ENCODE measurements at places on chromosomes 4 and X.
A peak's percentile ranks its signal among the peaks of the same experiment; 100 is the strongest.

GRCh38 chrX:40827331-40827730 is 92.0 kb upstream of the MED14 start:
- no peak for DNase-seq

- DNase-seq, result no peak
Measured at GRCh38 chrX:134365904-134366303, 94.1 kb upstream of the HPRT1 start.

- DNase-seq, result no peak
Measured at GRCh38 chr4:832536-832935, 6.6 kb upstream of the CPLX1 start.

DNA sequence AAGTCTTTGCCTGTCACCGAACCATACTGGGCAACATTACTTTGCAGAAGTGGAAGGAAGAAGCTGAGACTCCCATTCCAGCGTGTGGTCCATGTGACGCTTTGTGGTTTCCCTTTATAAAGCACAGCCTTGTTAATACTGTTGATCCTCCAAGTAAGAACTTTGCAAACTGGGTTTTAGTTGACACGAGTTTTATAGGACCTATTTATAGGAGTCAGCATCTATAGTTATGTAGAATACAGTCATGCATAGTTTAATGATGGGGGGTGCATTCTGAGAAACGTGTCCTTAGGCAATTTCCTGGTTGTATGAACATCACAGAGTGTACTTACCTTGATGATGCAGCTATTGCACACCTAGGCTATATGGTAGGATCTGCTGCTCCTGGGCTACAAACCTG is 1879.4 kb upstream of the TENM3 start:
- DNase-seq, result no peak

- DNase-seq, result no peak
Measured at GRCh38 chr4:123077330-123077729, 154.9 kb upstream of the NUDT6 start.

DNA sequence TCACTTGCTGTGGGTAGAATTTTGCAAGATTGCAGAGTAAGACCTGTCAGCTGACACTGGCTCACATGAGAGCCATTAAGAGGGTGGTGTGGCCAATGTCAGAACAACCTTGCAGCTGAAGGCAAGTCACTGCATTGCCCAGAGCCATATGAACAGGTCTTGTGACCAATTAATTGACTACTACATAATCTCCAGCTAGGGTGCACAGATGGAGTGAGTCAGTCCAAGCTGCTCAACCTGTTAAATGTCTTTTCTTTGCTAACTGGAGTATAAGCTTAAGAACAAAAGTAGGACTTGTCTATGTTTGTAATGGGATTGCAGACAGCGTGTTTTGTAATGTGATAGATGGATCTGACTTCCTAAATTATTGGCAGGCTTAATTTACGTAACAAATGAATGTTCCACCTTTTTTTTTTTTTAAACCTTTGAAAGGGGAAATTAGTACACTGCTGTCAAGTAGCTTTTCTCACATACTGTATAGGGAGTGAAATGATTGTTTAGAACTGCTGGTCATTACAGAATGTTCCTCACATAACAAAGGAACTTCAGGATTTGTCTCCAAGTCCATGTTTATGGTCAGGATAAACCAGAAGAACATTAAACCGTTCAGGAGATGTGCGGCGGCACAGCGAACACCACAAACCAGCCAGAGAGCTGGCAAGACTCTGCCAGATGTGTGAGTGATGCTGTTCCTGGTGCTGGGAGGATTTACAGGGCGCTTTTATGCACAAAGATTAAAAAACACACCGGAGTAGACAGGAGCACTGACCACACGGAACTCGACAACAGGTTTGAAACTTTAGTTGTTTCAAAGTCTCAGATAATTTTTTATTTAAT is 37.0 kb downstream of the FNIP2 start:
- peak; percentile 29 for DNase-seq

GRCh38 chr4:25330905-25331808 is 18.6 kb downstream of the ZCCHC4 start:
- no peak for DNase-seq

GRCh38 chrX:40415675-40416074 is 165.1 kb upstream of the ATP6AP2 start:
- peak; percentile 83 for DNase-seq

GRCh38 chr4:107870916-107871786 is 46.4 kb downstream of the SGMS2 start:
- DNase-seq, result no peak

- no peak for DNase-seq
Measured at GRCh38 chr4:26942871-26943270, 82.2 kb downstream of the STIM2 start.

- DNase-seq, result no peak
Measured at GRCh38 chr4:61520166-61520565, 320.0 kb downstream of the ADGRL3 start.

DNA sequence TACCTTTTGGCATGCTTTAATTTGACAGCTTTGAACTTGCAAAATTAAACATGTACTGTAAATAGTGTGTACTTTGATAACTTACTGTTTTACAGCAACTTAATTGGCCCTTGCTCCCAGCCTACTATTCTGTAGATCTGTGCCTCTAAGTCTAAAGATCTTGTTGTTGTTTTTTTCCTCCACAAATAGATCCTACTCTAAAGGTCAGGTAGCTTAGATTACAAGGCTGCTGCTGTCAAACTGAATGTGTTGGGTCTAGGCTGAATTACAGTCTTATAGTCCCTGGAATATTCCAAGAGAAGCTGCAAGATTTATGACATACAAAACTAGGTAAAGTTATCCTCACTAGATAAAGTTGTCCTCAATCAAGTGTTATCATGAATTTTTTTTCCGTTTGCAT is 18.7 kb downstream of the DIAPH2 start:
- no peak for DNase-seq

GRCh38 chr4:122900314-122900713 is 22.1 kb downstream of the NUDT6 start:
- DNase-seq, result no peak

- DNase-seq, result no peak
Measured at GRCh38 chr4:55272102-55272501, 73.9 kb upstream of the SRD5A3 start.

GRCh38 chr4:119135721-119136121 is at the start of gene MYOZ2:
Gene MYOZ2, plus strand, starts transcription at chr4:119135832. Its CDS starts 694 bp downstream, at chr4:119136526.
- DNase-seq, result no peak

DNA sequence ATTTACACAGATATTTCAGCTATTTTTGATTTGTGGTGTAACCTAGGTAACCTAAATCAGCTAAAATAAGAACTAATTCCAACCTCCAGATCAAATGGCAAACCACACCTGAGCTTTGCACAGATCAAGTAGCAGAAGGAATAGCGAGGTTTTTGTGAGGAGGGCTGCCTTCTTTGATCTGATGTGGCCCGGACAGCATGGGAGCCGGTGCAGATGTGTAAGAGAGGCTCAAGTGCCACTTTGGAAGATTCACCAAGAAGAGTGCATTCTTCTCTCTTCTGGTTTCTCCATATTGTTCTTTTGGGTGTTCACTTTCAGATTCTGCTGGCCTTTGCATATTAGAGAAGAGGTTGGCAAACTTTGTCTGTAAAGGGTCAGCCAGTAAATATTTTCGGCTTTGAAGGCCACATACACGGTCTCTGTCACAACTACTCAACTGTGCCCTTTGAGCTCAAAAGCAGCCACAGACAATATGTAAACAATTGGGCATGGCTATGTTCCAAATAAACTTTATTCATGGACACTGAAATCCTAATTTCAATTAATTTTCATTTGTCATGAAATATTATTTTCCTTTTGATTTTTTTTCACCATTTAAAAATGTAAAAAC is 78.9 kb upstream of the FAM9C start:
- no peak for DNase-seq

- DNase-seq, result no peak
Measured at GRCh38 chr4:178917756-178918155, 1475.5 kb upstream of the AGA start.

GRCh38 chr4:153788413-153789276 is at the start of gene SFRP2:
Gene SFRP2, minus strand, starts transcription at chr4:153789083. Its CDS starts 248 bp downstream, at chr4:153788835.
- DNase-seq, result no peak

- DNase-seq, result no peak
Measured at GRCh38 chr4:136650541-136651277, 881.6 kb downstream of the PCDH18 start.

DNA sequence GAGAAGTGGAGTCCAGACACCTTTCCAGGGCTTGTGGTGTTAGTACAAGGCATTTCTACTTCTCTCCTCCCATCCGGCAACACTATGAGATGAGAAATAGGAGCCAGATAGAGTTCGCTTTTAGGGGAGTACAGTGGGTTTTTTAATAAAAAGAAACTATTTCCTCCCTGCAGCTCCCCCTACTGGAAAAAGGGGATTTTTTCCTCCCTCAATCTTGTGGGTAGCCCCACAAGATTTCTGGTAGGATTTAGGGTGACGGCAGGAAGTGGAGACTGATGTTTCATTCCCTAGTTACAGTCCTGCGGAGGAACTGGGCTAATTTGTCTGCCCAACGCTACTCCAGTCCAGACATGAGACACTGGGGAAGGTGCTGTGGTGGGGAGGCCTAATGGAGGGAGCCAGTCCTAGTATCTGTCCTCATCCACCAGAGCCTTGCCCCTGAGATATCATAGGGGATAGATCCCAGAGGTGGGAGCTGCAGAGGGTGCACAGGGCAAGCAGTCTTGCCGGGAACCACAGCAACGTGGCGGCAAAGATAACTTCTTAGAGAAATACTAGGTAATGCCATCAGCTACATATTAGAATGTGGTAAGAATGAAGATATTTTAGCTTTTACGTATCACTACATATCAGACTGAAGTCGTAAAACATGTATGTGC is 45.5 kb upstream of the PRKG2 start:
- DNase-seq, result no peak

- DNase-seq, result no peak
Measured at GRCh38 chr4:24630937-24631336, 46.6 kb upstream of the DHX15 start.

- no peak for DNase-seq
Measured at GRCh38 chr4:172055498-172055897, 242.3 kb downstream of the GALNTL6 start.

GRCh38 chrX:13994104-13994503 is 35.6 kb downstream of the GEMIN8 start:
- peak; percentile 29 for DNase-seq

- no peak for DNase-seq
Measured at GRCh38 chr4:153223930-153224329, 19.7 kb downstream of the TRIM2 start.
